T-helper 9 cell (primary cell): ENCODE measurements at places on chromosomes 7 and 10.

DNA sequence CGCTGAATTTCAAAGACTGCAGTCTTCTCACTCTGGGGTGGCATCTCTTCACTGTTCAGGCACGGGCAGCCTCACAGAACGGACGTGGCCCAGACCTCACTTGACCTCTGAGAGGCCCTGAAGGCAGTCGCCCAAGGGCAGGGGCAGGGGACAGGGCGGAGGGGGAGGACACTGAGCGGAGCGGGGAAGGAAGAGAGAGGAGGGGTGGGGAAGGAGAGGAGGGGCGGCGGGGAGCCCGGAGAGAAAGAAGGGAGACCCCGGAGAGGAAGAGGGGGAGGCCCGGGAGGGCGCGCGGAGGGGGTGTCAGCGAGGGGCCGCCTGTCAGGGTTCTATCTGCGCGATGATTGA lies 58.7 kb upstream of the COMTD1 start:
- DNase-seq, result no peak

DNA sequence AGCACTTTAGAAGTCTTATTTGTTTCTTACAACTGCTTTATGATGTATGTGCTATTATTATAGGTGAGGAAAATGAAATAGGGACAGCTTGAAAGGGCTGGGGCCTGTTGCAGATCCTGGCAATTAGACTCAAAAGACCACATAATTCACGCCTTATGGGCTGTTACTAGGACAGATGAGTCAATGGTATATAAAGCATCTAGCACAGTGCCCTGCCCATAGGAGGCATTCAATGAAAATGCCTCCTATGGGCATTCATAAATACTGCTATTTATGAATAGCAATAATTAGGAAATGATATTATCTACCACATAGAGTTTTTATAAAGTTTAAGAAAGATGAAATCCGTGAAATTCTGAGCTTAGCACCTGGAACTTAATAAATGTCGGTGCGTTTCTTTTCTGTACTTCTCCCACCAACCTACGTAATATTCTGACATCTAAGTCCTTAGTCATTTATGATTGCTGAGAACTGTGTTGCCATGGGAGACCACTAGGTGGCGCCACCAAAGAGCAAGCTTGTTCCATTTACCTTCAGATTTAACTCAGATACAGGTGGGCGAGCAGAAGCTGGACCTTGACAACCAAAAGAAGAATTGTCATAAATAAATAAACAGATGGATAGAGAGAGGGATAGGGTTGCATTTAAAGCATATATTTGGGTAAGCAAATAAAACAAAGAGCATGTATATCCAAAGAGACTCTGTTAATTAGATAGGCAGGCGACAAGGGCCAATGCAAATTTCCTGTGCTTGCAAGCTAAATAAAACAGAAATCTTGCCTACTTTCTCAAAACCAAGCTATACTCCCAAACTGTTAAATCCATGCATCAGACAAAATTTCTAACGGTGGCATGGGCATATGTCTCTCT lies 699.9 kb downstream of the INHBA start:
- DNase-seq, result no peak

GRCh38 chr10:58932577-58933314 lies 243.7 kb upstream of the PHYHIPL start:
- no peak for DNase-seq

DNA sequence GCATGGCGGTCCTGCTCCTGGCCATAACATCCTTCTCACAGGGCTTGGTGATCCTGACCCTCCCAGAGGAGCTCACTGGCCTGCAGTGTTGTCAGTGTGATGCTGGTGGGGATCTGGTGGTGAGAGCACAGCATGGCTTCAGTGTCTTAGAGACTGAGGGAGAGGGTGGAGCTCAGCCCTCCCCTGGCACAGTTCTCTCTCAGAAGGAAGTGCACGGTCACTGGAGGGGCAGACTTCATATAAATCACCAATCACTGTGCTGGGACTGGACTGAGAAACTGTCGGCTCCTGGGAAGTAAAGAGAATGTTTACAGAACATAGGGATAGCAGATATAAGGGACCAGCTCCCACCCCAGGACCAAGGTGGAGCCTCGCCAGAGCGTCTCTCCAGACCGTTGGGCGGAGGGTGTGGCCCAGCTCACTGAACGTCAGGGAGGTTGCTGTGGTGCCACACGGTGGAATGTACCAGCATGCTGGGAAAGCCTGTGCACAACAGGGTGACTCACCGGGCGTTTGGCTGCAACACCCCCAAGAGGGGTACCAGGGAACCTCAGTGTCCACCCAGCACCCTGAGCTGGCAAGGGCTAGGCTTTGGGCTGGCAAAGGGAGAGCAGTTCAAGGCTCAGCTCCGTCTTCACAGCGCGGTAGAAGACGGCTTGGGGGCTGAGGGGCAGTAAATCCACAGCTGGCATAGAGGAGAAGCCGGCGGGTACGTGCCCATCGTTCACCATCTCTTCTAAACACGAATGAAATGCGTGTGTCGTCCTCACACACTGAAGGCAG lies 8.8 kb upstream of the GET4 start:
- DNase-seq, result no peak

GRCh38 chr10:89478739-89479654 lies 56.4 kb downstream of the SLC16A12 start:
- DNase-seq, result no peak

GRCh38 chr7:13466874-13467547 lies 522.5 kb downstream of the ETV1 start:
- no peak for DNase-seq

DNA sequence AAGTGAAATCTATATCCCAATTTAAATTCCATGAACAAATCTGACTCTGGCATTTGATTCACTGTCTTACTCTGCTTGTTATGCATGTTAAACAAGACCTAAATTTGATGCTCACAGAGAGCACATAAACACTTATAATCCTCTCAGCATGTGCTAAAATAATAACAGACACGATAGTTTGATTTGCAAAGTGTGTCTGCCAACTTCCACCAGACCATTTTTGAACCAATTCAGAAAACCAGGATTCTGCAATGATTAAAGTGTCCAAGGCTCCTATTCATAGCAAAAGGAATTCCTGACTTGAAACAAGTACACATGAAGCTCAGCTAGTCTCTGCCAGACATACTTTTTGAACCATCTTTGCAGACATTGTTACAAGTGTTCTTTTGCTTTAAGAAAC lies 11.2 kb downstream of the RBM20 start:
- no peak for DNase-seq
